DMS153 (cell line): ENCODE measurements at places on chromosomes 1 and 21.

GRCh38 chr1:90926971-90927370 is 94.9 kb downstream of the ZNF644 start:
- DNase-seq, result no peak

DNA sequence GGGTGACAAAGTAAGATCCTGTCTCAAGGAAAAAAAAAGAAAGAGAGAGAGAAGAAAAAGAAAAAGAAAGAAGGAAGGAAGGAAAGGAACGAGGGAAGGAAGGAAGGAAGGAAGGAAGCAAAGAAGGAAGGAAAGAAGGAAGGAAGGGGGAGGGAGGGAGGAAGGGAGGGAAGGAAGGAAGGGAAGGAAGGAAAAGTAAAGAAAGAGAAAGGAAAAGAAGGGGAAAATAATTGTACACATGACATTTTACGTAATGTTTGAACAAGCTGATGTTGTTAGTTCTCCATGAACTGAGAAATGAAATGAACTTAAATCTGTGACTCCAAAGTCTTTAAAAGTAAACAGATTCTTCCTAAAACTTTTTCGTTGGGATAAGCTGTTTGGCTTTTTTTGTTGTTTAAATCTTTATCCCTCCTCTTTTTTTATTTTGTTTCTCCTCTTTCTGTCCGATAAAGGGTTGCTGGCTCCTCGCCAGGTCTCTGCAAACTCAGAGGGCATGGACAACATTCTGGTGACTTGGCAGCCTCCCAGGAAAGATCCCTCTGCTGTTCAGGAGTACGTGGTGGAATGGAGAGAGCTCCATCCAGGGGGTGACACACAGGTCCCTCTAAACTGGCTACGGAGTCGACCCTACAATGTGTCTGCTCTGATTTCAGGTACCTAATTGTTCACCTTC is 59.8 kb downstream of the IL12RB2 start:
- DNase-seq, result peak; percentile 39

- DNase-seq, result no peak
These were observed 13.2 kb upstream of the MTMR11 start for GRCh38 chr1:149949911-149950310.

DNA sequence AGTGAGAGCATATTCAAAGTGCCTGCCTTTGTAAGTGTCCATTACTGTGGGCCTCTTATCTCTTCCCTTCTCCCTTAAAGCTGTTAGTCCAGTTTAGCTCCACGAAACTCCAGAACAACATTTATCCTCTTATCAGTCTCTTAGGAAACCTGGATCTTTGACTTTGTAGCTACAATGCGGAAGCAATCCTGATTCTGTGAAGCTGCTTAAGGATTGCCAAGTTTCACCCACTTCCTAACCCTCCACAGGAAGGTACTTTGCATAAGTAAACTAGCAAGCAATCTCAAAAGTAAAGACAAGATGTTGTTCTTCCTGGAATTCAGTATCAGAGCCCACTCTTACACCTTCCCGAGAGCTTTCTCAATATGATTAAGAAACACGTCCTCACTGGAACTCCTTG is 164.9 kb upstream of the USP25 start:
- no peak for DNase-seq

DNA sequence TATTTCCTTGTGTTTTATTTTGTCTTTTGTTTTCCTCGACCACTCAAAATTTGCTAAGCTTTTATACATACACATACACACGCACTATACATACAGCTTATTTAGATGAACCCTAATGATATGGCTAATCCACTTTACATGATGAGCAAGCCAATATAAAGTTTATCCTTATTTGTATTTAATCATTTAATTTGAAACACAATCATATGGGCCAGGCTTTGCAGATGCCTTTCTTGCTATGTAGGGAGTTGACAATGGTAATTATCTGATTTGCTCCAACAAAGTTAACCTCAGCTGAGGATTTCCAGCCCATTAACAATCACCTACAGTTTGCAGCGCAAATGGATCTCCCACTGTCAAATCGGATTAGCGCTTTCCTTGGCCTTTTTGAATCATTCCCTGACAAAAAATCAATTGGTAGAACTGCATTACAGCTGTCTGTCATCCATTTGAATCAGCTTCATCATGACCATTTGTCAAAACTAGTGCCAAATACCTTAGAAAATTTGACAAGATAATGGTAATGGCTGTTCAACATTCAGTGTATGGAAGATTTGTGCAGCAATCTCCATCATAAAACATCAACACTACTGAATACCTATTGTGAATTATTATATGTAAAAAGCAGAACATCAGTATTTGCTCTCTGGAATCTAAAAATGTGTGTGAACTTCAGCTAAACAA is 352.6 kb downstream of the MRPL39 start:
- no peak for DNase-seq

- no peak for DNase-seq
These were observed 1.2 kb upstream of the CD1D start for GRCh38 chr1:158179301-158180041.

GRCh38 chr21:21101911-21102310 is 103.7 kb downstream of the NCAM2 start:
- DNase-seq, result peak; percentile 8

- DNase-seq, result no peak
These were observed 10.5 kb upstream of the GNG12 start for GRCh38 chr1:67843746-67844145.

DNA sequence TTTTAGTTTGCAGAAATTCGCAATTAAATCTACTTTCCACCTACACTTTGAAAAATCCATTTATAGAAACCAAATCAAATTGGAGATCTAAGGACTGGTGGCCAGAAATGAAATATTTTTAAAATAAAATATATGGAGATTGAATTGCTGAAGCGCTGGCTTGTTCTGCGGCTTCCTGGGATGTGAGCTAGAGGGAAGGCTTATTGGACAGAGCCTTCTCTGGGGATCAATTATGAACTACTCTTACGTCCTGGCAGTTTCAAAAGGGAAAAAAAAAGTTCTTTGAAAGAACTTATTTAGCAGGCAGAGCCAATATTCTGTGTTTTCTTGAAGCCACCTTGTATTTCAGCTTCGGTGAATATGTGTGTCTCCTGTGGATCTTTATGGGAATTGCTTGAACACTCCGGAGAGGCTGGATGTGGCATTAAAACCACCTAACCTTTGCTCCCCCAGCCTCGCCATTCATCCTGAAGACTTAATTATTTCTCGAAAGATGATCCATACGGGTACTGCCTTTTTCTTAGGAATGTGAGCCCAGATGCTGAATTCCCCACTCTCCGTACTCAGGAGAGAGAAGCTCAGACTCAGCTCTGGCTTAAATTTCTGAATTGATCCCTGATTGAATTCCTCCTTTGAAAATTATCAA is 478.9 kb upstream of the VAMP3 start:
- DNase-seq, result no peak

GRCh38 chr1:110234691-110235090 is 24.6 kb downstream of the KCNC4 start:
- DNase-seq, result no peak

- DNase-seq, result peak; percentile 99
These were observed 136.4 kb downstream of the AKT3 start for GRCh38 chr1:243713470-243714186.

DNA sequence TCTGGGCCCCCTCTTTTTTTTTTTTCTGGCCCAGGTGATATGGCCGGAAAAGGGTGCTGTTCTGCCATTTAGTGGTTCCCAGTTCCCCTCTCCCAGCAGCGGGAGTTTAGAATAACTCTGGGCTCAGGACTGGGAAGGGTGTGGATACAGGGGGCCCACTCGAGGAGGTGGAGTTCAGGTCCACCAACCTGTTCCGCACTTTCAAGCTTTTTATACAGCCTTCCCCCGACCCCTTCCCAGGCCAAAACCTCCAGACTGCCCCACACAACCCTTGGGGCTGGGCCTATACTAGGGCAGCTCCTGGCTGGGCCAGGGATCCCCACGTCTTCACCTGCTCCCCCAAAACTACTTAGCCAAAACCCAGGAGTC is 402 bp downstream of the PLEKHG5 start:
- DNase-seq, result no peak

DNA sequence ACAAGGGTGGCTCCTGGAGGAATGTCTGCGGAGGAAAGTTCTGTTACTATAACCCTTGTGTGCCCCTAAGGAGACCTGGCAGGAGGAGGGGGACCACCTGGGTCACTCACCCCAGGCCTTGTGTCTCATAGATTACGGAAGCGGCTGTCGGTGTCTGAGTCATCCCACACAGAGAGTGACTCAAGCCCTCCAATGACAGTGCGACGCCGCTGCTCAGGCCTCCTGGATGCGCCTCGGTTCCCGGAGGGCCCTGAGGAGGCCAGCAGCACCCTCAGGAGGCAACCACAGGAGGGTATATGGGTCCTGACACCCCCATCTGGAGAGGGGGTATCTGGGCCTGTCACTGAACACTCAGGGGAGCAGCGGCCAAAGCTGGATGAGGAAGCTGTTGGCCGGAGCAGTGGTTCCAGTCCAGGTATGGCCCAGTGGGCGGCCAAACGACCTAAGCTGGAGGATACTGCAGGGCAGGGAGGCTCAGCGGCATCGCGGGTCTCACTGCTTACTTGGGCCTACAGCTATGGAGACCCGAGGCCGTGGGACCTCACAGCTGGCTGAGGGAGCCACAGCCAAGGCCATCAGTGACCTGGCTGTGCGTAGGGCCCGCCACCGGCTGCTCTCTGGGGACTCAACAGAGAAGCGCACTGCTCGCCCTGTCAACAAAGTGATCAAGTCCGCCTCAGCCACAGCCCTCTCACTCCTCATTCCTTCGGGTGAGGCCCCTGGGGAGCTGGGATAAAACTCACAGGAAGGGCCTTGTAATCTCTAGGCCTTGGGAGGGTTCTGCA is 101.4 kb downstream of the PIK3R3 start:
- DNase-seq, result no peak

GRCh38 chr1:171595324-171595723 is 26.7 kb upstream of the MYOCOS start:
- DNase-seq, result no peak

DNA sequence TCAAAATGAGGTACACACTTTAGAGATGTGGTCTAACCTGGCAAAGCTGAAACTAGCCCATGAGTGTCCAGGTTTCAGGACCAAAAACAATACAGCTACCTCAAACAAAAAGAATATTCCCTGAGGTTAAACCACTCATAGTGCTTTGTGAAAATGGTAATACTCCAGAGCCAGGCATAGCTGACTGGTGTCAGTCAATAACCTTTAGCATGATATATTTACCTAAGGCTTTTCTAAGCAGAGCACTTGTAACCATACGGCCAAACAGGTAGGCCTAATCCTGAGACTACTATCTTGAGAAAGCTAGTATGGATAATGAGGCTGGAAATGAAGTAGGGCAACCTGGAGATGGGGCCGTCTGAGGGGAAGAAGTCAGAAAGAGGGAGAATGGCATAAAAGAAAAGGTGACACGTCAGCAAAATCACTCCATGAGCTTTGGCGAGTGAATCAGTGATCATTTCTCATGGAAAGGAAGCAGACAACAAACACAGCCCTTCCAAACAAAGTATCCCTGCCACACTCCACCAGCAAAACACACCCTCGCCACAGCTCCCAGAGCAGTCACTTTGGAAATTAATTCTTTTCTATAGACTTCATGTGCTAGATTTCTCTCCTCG is 1.7 kb upstream of the LRRC52 start:
- peak; percentile 25 for DNase-seq

- DNase-seq, result no peak
These were observed 11.5 kb downstream of the SLC9A1 start for GRCh38 chr1:27143401-27143800.

DNA sequence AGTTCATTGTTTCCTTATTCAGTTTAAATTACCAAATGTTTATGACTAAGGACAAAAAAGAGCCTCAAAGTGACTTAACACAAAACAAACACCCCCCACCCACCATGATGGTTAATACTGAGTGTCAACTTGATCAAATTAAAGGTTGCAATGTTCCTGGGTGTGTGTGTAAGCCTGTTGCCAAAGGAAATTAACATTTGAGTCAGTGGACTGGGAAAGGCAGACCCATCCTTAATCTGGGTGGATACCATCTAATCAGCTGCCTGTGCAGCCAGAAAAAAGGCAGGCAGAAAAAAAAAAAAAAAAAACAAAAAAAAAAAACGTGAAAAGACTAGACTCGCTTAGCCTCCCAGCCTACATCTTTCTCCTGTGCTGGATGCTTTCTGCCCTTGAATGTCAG is 543.4 kb downstream of the NEGR1 start:
- no peak for DNase-seq

DNA sequence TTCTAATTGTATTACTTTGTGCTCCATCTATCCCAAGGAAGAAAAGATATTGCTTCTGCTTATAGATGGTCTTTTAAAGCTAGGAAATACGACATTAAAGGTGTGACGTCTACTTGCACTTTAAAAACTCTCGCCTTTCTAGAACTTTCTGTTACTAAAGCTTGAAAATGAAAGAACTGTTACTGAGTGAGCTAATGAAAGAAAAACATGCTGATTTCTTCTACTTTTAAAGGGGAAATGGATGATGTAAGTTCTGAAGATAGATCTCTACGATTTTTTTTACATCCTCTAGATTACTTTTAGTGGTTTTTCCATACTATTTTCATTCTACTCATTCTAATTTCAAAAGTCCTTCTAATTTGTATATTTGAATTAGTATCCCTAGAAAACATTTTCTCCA is 387.5 kb downstream of the USP25 start:
- DNase-seq, result no peak

GRCh38 chr1:238581332-238581731 is 690.6 kb upstream of the ZP4 start:
- DNase-seq, result no peak

- no peak for DNase-seq
These were observed 29.1 kb downstream of the LGALS8 start for GRCh38 chr1:236552901-236553300.

GRCh38 chr1:59317780-59318179 is 20.9 kb downstream of the FGGY start:
- no peak for DNase-seq
